ENCODE measurements at places on chromosomes 3 and 15.
A peak's percentile ranks its signal among the peaks of the same experiment; 100 is the strongest.

GRCh38 chr3:94098452-94098851 lies 35.6 kb downstream of the NSUN3 start:
- DNase-seq = no peak

- DNase-seq = no peak
Measured at GRCh38 chr3:151499168-151499567, 38.3 kb upstream of the IGSF10 start.

DNA sequence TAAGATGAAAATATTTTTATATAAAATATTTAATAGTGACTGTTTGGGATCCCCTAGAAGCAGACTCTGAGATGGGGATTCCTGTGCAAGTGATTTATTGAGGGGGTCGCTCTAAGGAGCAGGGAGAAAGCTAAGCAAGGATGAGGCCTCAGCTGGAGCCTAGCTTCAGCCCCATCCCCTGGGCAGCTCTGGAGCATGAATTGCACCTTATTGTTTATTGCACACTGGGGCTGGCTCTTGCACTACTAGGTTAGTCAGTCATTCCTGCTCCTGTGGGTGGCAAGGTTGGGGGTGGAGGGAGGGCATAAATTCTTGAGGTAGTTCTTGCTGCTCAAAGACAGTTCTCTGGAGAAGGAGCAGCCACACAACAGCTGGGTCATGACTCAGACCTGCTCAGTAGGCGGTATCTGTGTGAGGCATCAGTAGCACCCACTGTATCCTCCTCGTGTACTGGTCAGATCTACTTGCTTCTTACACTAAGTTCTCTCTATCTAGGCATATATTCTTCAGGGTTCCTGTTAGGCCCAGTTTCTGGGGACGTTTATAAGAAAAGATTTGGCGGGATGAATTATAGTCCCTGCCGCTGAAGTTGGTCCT lies 27.2 kb upstream of the TNFSF10 start:
- peak; percentile 9 for DNase-seq

- no peak for DNase-seq
Measured at GRCh38 chr3:76096836-76097588, 311.7 kb upstream of the ZNF717 start.

GRCh38 chr3:171984883-171985282 lies 54.5 kb upstream of the FNDC3B start:
- no peak for DNase-seq

- DNase-seq = no peak
Measured at GRCh38 chr15:78077871-78078210, 330 bp upstream of the TBC1D2B start.

GRCh38 chr3:66498687-66499621 lies 1.9 kb downstream of the LRIG1 start:
- no peak for DNase-seq

DNA sequence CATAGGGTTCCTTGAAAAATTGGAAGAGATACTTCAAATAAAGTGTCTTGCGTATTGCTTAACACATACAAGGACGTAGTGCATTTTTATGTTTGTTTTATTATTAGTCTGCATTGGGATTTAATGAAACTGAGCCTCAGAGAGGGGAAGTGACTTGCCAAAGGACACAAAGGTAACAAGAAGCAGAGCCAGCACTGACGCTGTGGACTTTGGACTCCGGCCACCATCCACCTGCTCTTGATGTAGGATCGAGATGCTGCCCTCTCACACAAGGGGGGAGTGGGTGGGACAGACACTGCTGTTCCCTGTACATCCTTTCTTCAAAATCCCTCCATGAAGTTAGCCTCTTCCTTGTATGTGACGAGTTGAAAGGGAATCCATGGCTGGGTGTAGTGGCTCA lies 435.4 kb upstream of the RGMA start:
- DNase-seq = no peak

All from activated naive CD4-positive, alpha-beta T cell (primary cell).